Ascending aorta (tissue), 2 donors: ENCODE measurements at places on chromosomes 7 and 10.

- no peak for DNase-seq
Measured at GRCh38 chr10:4834898-4835405, 8.9 kb downstream of the AKR1E2 start.

- DNase-seq, result no peak
Measured at GRCh38 chr7:144513334-144513733, 109.8 kb upstream of the NOBOX start.

- no peak for DNase-seq
Measured at GRCh38 chr7:836429-836828, 4.2 kb downstream of the SUN1 start.

DNA sequence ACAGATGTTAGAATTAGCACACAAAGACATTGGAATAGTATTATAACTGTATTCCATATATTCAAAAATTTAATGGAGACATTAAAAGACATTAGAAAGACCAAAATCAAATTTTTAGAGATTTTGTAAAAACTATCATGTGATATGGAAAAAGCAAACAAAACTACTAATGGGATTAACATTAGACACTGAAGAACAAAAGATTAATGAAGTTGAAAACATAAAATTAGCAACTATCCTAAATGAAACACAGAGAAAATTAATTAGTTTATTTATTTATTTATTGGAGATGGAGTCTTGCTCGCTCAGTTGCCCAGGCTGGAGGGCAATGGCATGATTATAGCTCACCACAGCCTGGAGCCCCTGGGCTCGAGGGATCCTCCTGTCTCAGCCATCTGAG, 158.8 kb downstream of the DOCK4 start:
- DNase-seq, result no peak

DNA sequence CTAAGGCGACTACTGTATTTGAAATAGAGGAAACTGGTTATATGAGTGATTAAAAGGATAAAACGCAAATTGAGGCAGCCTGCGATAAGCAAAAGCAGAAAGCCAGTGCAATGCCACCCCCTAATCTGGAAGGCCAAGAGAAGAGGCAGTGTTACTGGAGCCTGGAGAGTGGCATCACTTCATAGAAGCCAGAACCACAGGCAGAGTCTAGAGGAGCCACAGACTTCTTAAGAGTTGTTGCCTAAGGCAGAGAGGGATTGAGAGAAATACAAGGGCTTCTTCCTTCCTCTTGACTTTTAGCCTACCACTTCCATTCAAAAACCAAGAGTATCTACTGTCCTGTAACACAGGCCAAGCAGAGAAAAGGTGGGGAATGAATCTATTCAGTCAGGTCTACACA, 94.9 kb upstream of the SKAP2 start:
- DNase-seq, result no peak

GRCh38 chr7:154383045-154383444, 330.8 kb downstream of the DPP6 start:
- DNase-seq, result no peak

DNA sequence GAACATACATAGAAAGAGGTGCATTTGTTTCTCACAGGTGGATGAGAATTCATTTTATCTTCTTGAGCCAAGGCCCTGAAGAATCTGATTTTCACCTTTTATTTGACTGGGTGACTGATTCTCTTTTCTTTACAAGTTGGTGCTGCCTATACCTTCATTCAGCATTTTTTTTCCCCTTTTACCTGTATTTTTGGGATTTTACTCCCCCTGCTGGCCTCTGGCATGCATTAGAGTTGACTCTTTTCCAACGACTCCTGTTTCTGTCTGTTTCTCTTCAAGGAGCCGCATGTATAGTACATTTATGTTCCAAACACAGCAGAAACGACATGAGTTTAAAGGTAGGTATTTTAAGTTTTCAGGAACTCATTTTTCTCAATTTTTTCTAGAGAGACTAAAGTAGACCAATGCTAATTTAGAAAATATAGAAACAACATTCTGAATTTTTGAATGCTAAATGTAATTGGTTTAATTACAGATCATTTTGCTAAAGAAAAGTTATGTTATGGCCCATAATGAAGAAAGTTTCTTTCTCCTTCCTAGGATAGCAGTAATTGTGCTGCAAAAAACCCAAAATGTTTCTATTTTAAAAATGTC, 149.8 kb upstream of the HDAC9 start:
- peak; percentile 67 for DNase-seq

DNA sequence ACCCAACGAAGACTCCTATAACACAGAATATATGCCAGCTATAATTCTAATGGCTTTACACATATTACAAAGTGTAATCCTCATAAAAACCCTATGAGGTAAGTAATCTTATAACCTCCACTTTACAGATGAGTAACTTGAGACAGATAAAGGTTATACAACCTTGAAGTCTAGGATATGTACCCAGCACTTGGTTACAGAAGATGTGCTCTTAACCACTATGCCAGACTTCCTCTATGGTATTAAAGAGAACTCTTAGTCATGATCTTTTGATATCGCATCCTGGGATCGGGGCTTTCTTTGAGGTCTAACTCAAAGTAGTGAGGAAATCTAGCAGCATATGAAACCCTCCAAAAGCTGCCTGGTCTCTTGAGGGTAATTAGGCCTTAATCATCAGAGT, 319.2 kb upstream of the LRRN3 start:
- no peak for DNase-seq
